ENCODE measurements at places on chromosomes 6 and 20.

- no peak for DNase-seq
Measured at GRCh38 chr20:23228912-23229311, 121.7 kb upstream of the NXT1 start.

DNA sequence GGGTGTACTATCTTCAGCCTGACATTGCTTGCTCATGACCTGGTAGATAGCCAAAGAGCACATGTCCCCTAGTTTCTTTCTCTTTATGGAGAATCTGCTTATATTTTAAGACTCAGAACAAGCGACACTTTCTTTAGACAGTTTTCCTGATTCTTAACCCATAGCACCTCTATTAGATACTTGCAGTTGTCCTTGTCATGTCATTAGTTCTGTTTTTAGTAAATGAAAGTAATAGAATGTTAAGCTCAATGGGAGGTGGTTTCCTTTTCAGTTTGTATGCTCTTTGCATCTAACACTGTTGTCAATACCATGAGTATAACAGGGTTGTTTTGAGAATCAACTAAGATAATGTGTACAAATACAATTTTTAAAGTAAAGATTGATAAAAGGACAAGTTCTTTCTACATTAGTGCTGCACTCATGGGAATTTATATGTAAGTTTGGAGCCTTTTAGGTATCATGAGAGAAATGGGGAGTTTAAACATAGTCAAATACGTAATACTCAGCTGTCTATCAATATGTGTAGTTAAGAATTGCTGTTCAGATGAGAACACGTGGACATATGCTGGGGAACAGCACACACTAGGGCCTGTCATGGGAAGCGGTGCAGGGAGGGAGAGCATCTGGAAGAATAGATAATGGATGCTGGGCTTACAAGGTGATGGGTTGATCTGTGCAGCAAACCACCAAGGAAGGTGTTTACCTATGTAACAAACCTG, 124.3 kb downstream of the GRM1 start:
- no peak for DNase-seq

DNA sequence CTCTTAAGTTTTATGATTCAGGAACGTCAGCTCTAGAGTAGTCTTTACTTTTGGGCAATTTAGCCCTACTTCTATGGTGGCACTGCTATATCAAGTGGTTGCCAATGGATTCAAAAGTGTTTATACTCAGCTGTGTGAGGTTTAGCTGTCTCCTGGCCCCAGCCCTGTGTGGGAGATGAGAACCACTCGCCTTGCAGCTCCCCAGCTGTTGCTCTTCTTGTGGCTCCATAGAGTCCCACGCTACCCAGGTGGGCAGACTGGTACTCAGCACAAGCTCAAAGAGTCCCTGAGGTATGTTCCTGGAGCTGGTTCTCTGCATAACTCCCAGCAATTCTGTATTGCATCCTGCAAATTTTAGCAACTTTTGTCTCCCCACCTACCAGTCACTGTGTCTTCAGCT, 59.6 kb downstream of the C6orf118 start:
- no peak for DNase-seq

DNA sequence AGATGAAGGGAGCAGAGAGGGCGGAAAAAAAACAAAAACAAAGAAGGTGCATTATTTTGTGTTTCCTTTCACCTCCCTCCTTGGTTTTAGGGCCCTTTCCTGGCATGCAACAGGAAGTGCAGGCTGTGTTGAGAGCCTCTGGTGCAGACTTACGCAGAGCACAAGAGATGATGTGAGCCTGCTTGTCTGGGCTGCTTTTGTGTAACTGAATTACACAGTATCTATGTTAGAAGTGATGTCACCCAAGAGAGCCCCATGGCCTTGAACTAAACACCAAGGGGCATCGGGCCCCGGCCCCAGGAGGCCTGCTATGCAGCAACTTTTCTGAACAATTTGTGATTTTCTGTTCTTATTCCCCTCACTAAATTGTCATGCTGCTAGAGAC, 25.5 kb downstream of the GNAS start:
- no peak for DNase-seq

GRCh38 chr20:17657898-17658647, 24.0 kb downstream of the RRBP1 start:
- DNase-seq: peak; percentile 37

DNA sequence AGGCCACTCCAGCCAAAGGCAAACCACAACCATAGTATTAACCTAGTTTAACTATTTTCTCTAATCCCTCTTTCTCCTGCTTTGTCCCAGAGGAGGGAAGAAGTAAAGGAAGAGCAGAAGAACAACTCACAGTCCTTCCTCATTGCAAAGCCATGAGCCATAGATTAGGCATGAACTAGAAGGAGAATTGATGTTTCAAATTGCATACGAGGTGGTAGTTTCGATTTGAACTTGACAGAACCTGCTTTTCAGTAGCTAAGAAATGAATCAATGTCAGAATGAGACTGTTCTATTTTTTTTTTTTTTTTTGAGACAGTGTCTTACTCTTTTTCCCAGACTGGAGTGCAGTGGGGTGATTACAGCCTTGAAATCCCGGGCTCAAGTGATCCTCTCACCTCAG, 48.3 kb downstream of the PROKR2 start:
- DNase-seq: no peak

GRCh38 chr6:113693851-113694250, 163.3 kb upstream of the MARCKS start:
- DNase-seq: no peak

- DNase-seq: peak; percentile 51
Measured at GRCh38 chr6:141041596-141042087, 1091.1 kb upstream of the GJE1 start.

- no peak for DNase-seq
Measured at GRCh38 chr6:12903246-12903645, 186.7 kb downstream of the PHACTR1 start.

- no peak for DNase-seq
Measured at GRCh38 chr6:156729248-156729647, 47.9 kb upstream of the ARID1B start.

DNA sequence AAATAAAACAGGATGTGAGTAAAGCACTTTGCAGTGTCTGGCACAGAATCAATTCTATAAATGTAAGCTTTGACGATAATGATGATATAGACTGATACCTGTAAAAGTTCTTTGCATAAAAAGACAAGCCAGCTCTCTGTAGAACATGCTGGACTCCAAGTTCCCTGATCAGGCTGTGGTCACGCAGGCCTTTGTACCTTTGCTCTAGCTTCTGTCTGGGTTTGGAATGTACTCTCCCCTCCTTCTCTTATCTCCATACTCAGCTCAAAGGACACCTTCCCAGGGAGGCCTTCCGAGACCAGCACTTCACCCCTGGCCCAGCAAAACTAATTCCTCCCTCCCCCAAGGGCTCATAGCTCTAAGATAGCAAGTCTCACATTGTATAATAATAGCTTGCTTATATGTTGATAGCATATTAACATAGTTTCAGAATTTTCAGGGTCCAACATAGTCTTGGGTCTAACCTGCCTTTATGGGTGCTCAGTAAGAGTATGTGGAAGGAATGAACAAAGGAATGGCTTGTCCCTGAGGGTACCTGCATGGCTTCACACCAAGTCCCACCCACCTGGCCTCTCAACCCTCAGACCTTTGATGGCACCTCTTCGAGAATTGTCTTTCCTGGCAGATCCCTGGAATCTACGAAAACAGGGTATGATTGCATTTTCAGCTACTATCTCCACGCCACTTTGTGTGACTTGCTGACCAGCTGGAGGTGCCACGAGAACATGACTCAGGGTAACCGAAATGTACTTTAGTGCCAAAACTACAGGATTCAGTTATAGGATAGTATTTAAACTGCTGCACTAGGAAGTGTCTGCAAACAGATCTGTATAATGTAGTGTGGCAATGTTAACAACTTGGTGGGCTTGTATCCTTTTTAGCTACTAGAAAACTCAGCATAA, 41.7 kb upstream of the PIM1 start:
- no peak for DNase-seq

GRCh38 chr6:136117081-136117480, 133.0 kb downstream of the MTFR2 start:
- DNase-seq: no peak

DNA sequence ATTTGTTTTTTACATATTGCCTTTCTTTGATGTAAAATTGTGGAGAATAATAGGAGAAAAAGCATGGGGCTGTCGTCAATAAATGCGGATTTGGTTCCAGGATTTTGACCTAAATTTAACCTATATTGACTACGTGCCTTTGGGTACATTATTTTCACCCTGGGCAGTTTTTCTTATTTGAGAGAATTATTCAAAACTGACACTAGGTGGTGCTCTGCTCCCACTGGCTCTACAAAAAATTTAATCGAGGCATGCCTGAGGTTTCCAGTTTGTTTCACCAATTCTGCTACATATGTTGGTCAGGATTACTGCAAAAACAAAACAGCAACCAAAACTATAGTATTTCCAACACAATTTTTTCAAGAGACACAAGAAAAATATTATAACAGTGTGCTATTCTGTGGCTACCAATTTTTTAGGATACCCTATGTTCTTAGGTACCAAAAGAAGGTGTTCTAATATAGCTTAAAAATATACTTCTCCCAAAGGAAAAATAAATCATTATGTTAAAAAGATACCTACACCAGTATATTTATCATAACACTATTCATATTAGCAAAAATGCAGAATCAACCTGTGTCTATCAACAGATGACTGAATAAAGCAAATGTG, 48.6 kb upstream of the FABP7 start:
- DNase-seq: no peak

DNA sequence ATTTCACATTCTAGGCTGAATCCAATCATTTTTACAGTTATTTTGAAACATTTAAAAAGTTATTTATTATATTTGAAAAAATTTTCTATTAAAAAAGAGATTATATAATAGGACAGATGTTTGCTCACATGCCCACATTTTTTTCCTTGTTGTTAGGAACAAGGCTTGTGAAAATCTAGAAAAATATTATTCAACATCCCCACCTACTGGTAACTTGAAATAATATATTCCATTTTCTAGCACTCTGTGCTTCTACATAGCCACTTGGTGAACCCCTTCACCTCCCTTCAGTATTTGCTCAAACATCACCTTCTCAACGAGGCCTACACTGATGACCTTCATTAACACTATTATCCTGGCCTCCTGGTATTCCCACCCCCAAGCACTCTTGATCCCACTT, 18.3 kb upstream of the GPRC6A start:
- no peak for DNase-seq

GRCh38 chr20:23257848-23258746, 92.5 kb upstream of the NXT1 start:
- DNase-seq: no peak

DNA sequence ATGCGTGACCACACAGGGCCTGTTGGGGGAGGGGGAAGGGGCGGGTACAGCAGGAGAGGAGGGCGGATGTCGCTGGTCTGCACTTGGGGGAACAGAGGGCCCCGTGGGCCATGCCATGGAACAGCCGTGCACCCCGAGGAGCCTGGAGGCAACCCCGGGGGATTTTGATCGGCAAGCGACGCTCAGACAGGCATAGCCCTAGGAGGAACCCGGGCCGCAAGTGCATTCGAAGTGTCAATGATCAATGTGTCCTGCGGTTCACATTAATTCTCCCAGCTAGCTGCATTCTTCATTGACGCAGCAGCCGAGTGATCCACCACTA, 772.8 kb upstream of the DEFB115 start:
- DNase-seq: no peak

- no peak for DNase-seq
Measured at GRCh38 chr20:22577515-22578220, 6.7 kb downstream of the FOXA2 start.

- DNase-seq: peak; percentile 87
Measured at GRCh38 chr20:59149678-59150504, 13.7 kb upstream of the ZNF831 start.

DNA sequence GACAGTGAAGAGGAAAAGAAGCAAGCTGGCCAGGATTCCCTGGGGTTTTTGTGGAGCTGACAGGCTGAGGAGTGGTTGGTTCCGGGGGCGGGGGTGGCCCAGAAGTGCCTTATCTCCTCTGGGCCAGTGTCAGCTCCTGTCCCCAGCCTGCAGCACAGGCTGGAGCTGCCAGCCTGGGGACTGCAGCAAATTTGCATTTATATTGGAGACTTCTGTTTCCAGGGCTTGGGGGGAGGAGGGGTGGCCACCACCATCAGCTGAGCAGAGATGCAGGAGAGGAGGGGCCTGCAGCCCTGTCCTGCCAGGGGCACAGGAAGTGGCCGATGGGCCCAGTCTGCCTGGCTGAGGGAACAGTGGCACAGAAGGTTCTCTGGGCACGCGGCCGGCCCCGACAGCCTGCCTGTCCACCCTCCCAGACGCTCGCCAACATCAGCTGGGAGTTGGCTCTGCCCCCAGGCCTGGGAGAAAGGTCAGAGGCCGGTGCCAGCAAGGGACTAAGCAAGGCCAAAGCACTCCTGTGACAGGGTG, 24.3 kb upstream of the SCRT2 start:
- DNase-seq: no peak

GRCh38 chr6:84220809-84221409, 6.5 kb downstream of the CEP162 start:
- DNase-seq: no peak

DNA sequence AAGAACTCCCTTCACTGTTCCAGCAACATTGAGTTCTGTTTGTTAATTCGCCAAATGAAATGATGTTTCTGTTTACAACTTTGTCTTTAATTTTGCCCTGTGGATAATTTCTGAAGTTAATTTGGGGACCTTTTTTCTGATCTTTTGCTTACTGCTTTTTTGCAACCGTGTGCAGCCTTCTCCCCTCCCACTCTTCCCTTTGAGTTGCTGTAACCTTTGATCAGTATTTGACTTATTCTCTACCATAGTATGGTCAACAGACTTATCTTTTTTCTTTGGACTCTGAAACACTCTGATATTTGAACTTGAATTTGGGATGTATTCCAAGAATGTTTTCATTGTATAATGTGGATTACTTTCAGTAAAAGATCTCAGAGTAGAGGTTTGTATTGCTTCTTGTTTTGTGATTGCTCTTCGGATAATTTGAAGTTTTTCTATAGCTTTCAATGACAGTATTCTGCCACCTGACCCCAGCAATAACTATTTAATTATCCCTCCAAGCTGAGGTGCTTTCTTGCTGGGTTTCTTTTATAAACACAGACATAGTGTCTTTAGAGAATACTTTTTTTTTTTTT, 46.2 kb downstream of the LRRN4 start:
- DNase-seq: no peak

DNA sequence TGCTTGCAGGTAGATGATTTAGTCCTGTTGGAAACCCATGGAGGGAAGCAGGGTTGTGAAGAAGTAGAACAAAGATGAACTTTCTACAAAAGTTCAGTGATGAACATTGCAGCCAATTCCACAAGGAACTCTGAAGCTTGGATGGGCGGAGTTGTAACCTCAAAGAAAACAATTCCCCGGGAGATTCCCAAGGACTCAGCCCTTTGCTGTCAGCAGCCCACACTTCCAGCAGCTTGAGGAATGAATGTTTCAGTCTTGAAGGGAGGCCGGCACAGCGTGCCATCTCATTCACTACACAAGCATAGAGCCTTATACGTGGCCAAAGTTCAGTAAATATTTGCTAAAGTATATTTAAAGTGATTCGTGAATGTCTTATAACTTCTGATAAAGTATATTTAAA, 269.4 kb downstream of the NKAIN2 start:
- DNase-seq: no peak
